ENCODE measurements at places on chromosomes 5 and 9.
A peak's percentile ranks its signal among the peaks of the same experiment; 100 is the strongest.

- DNase-seq, result no peak
Observed at GRCh38 chr5:14243766-14244165, 100.6 kb downstream of the TRIO start.

GRCh38 chr5:9405196-9405754 is 140.6 kb downstream of the SEMA5A start:
- DNase-seq, result no peak

- peak; percentile 99 for DNase-seq
Observed at GRCh38 chr5:68046445-68046844, 169.1 kb upstream of the PIK3R1 start.

GRCh38 chr9:88017096-88017495 is 42.8 kb upstream of the CDK20 start:
- DNase-seq, result peak; percentile 24

- DNase-seq, result peak; percentile 92
Observed at GRCh38 chr5:91332267-91333045, 50.7 kb downstream of the ARRDC3 start.

DNA sequence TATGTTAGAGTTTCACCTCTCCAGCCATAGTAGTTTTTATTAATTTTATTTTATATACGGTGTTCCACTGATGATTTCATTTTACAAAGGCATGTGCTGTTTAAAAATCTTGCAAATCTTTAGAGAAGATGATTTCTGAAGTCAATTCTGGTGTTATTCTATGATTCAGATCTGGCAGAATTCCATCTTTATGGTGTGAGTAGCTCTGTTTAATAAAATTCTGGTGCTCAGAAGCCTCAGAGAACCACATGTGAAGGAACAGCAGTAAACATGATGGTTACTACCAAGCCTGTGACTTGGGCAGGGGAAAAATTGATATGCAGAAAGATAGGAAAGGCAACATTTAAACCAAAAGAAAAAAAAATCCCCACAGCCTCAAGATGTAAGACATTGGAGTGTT is 299.7 kb downstream of the NPR3 start:
- DNase-seq, result peak; percentile 57

DNA sequence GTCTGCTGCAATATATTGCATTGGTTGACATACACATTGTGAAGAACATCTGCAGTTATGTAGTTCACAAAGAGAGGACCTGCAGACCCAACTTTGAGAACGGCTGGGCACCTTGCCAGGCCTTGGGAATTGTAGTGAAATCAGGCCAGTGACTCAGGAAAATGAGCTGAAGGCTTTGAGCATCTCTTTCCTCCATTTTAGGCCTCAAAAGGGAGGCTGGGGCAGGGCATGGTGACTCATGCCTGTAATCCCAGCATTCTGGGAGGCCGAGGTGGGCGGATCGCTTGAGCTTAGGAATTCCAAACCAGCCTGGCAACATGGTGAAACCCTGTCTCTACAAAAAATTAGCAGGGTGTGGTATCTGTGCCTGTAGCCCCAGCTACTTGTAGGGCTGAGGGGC is 1.4 kb upstream of the IPPK start:
- peak; percentile 91 for DNase-seq

- DNase-seq, result no peak
Observed at GRCh38 chr9:12908895-12909294, 134.1 kb downstream of the LURAP1L start.

DNA sequence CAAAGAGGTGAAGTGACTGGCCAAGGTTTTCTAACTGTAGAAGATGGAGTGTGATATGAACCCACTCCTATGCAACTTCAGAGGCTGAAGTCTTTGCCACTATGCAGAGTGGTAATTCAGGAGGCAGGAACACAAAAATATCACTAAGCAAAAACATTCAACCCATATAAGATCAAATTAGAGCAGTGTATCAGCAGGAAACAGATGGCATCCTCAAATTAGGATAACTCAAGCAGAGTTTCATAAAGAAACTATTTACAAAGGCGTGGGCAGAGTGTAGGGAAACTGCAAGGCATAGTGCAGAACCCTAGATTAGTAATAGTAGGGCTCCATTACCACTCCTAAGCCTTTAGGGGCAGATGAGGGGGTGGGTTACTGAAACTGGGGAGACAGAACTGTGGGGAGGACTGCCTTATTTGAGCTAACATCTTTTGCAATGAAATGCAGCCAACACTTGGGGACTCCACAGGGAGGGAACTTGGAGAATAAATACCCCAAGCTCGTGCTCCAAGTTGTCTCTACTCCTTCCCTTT is 72.2 kb downstream of the PTTG1 start:
- no peak for DNase-seq

DNA sequence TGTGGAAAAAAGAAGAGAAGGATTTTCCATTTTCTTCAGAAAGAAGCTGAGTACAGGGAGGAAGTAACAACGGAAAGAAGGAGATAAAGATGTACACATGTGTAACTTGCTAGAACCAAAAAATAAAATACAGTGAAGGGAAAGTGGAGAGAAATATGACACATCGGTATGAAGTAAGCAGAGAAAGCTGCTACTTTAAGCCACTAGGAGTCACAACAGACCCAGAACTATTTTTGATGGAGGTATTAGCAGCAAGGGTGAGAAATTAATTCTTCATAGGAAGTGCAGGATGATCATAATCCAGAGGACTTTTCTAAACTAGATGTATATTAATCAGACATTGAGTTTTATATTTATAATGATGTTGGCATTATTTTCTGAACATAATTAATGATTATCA is 88.5 kb downstream of the FAM174A start:
- peak; percentile 50 for DNase-seq

DNA sequence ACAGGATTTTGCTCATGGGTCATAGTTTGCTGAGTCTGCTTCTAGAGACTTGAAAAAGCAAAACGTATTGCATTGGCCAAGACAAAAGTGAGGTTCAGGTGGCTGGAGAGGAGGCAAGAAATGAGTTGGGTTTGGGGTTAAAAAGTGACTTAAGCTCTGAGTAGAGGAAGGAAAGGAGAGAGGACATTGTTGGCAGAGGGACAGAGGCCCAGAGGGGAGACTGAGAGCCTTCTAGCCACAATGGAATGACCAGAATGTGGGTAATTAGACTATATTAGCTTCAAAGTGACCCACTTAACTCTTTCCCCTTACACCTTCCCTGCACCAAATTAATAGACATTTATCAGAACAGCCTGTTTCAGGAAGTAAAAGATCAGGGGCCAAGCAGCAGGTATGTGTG is 188.4 kb downstream of the ZNF462 start:
- DNase-seq, result no peak

DNA sequence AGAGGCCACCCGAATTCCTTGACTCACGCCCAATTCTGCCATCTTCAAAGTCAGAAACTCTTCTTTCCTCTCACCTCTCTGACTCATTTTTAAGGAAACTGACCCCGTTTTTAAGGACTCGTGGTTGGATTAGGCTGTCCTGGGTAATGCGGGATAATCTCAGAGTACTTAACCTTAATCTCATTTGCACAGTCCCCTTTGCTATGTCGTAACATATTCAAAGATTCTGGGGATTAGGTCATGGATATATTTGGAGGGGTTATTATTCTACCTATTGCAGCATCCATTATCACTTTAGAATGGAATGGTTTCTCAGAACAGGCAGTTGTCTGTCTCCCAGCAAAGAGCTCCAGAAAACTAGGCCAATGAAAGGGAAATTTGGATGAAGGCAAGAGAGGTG is 80.8 kb upstream of the IL12B start:
- peak; percentile 18 for DNase-seq

- DNase-seq, result peak; percentile 73
Observed at GRCh38 chr5:91266184-91266705, 116.9 kb downstream of the ARRDC3 start.

DNA sequence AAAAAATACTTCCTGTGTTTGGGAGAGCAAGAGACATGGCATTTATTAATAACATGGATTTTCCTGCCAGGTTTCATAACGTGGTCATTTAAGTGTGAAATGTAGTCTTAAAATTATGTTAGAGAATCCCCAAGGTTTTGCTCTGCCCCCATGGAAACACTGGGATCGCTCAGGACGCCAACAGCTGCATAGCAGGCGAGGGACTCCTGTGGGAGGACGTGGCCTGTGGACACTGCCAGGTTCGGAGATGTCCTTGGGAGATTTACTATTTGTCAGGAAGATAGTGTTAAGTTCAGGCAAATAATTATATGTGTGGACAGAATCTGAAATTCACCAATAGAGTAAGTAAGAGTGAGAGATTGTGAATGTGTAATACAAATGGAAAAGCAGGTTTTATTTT is 977 bp downstream of the BTNL9 start:
- DNase-seq, result no peak

- no peak for DNase-seq
Observed at GRCh38 chr5:153745778-153746395, 255.4 kb downstream of the GRIA1 start.

- DNase-seq, result no peak
Observed at GRCh38 chr5:122702524-122702875, 72.4 kb upstream of the SNX2 start.

- DNase-seq, result no peak
Observed at GRCh38 chr9:94996641-94997040, 270.1 kb downstream of the AOPEP start.

- DNase-seq, result no peak
Observed at GRCh38 chr9:98846879-98847278, 39.4 kb downstream of the GALNT12 start.

DNA sequence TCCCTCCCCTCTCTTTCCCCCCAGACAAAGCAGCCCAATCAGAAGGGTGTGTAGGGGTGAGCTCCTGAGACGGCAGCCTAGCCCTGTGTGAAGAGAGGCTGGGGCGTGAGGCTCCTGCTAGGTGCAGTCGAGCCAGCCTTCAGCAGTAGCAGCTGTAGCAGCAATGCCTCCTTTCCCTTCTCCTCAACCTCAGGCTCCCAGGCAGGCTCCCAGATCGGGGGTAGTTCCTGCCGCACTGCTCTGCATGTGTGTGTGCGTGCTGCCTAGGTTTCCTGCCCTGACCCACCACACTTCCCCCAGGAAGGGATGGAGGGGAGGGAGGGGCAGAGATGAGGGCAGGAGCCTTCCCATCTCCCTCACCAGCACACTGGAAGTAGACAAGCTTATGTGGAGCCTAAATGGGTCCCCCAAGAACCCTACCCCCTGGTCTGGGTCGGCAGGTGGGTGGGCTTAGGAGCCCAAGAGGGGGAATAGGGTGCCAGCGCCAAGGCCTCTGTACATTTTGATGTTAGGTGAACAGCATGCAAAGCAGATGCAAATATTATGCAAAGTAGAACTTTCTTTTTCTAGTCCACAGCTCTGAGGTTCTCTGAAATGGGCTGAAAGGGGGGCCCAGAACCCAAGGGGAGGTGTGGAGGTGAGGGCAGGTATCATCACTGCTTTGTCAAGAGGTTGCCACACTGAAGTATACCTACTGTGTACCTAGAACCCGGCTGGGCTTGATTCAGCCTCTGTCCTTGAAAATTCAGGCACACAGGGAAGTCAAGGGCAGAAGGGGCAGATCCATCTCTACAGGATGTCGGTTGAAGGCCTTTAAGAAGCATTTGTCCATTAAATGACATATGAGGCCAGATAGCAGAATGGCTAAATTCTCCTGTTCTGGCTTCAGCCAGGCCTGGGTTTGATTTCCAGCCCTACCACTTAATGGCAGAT is 57.8 kb downstream of the CXXC5 start:
- no peak for DNase-seq

GRCh38 chr5:132257131-132258101 is at the start of gene PDLIM4:
Gene PDLIM4, plus strand, starts transcription at chr5:132257696. Its CDS starts 39 bp downstream, at chr5:132257735.
- peak; percentile 48 for DNase-seq

- no peak for DNase-seq
Observed at GRCh38 chr9:96154081-96154480, 147.9 kb downstream of the HSD17B3 start.

DNA sequence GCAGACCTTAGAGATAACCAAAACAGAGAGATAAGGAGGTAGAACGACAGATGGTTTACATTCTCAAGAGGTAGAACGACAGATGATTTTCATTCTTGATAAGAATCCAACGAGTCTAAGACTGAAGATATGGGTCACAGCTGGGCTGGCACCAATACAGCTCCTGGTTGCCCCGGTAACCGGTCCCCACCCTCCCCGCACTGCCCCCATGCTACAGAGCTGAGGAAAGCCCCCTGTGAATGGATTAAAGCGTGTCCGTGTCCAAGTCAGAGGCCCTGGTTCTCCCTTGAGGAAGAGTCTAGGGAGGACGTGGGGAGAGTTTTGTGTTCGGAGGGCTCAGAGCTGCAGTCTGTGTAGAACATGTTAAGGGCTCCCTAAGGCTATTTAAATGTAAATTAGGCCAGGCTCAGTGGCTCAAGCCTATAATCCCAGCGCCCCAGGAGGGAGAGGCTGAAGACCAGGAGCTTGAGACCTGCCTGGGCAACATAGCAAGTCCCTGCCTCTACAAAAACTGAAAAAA is 8.1 kb downstream of the IDNK start:
- peak; percentile 36 for DNase-seq

DNA sequence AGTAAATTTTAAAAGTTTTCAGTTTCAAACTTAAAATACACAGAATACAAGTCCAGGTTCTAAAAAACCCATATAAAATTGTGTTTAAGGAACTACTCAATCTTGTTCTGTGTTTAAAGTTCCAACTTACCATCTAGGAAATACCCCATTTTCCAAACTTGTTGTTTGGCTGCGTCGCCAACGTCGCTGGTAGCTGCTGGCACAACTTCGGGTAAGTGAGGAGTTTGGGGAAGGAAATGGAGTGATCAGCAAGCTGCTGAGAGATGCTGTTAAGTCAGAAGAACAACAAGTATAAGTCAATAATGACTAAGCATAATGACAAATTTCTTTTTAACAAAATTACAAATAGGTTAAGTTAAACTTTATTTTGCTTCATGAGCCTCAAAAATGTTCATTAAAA is 71.3 kb upstream of the RAPGEF6 start:
- no peak for DNase-seq

GRCh38 chr9:113360242-113360842 is 11.0 kb downstream of the BSPRY start:
- DNase-seq, result no peak

DNA sequence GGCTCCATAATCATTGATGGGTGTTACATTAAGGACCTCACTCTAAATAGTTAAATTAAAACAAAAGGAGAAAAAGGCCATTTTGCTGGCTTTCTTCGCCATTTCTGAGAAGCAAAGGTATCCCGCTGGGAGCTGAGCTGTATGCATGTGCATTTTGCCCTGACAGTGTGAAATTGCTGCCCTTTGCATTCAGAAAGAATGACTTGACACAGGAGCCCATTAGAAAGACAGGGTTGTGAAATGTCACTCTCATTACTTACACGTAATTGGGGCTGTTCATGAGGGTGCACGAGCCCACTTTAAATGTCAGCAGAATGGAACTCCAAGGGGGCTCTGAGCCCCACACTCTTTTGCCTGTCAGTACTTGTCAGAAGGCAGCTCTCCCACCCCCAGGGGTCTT is 85.0 kb downstream of the SEMA4D start:
- DNase-seq, result no peak

GRCh38 chr9:126301985-126302603 is 24.5 kb upstream of the MVB12B start:
- DNase-seq, result peak; percentile 71

- no peak for DNase-seq
Observed at GRCh38 chr9:36876056-36876455, 158.0 kb downstream of the PAX5 start.

GRCh38 chr5:52502460-52502999 is 285.2 kb upstream of the ITGA1 start:
- no peak for DNase-seq
